ENCODE measurements at places on chromosomes 16 and 17.

DNA sequence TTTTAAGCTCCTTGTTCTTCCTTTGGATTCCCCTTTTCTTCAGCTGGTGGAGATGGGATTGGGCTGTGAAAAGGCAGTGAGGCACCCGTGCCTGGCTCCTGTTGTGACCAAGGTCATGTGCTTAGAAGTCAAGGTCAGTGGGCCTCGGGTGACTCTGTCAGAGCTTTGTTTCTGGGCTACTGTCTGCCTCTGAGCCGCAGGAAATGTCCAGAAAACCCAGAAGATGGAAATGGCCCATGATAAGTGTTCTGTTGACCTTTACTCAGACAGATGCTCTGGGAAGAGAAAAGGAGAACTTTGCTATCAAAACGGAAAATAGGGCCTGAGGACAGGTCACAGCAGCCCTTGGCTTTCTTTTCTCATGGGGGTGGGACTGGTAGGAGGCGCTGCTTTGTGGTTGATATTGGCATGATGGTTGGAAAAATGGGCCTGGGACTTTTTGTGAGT is 2.9 kb downstream of the ABCC1 start:
- no peak for DNase-seq

DNA sequence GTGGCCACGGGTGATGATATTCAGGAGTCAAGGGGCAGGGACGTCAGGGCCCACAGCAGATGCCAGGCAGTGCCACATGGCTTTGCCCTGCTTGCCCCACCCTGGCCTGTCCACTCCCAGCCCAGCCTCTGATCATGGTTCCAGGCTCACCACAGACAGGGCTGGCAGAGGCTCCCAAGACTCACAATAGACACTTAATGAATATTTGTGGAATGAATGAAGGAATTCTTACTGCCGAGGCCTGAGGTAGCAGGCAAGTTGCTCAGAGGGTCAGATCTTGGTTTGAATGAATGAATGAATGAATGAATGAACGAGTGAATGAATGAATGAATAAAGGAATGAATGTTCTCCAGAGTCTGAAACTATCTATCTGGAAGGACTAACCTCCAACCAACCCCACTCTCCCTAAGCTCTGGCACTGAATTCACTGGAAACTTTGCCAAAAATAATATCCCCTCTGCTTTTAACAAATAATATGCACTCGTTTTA is 60.9 kb downstream of the RAI1 start:
- no peak for DNase-seq

GRCh38 chr17:39027455-39028035 is 60.3 kb upstream of the FBXO47 start:
- DNase-seq = no peak

DNA sequence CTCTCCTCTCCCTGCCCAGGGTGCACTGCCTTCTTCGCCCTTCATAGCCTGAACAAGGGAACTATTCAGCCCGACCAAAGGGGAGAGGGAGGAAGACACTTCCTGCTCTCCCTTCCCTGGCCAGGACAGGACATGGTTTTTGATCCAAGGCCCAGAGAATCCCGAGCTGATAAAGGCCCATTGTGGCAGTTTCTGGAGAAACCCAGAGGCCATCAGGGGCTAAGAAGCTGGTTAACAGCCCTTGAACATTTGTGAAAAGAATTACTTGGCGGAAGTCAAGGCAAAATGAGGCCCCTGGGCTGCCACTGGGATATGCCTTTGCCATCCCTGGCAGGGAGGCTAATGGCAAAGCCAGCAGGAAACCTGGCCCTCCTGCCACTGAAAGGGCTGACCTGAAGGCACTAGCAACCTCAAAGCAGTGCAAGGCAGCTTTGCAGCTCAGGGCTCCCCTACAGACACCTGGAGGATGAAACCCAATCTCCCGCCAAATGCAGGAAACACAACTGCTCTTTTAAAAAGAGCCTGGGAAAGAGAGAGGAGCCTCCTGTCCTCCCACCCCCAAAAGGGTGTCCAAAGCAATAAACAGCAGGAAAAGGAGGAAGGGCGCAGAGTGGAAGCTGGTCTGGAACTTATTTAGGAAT is 12.6 kb downstream of the PHB1 start:
- DNase-seq = no peak

- DNase-seq = no peak
Measured at GRCh38 chr16:85395913-85396878, 216.9 kb upstream of the GSE1 start.

GRCh38 chr17:75630071-75630917 is 2.9 kb upstream of the SMIM5 start:
- DNase-seq = no peak

DNA sequence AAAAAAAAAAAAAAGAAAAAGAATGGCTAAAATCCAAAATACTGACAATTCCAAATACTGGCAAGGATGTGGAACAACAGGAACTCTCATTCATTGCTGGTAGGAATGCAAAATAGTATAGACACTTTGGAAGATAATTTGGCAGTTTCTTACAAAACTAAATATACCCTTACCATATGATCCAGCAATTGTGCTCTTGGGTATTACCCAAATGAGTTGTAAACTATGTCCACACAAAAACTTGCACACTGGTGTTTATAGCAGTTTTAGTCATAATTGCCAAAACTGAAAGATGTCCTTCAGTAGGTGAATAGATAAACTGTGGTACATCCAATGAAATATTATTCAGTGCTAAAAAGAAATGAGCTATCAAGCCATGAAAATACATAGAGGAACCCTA is 8.5 kb upstream of the MEIOC start:
- no peak for DNase-seq

DNA sequence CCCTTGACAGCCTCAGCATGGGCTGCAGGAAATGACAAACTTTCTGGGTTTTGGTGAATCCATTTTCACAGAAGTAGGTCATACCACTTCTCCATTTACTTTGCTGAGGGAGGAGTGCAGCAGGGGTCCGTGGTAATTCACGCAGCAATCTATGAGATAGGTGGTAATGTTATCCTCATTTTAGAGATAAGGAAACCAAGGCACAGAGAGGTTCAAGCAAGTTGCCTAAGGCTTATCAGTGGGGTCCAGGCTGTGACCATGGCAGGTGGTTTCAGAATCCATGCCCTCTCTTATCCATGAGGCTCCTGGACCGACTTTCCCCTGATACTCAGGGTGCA is 12.6 kb downstream of the TBX4 start:
- DNase-seq = no peak

DNA sequence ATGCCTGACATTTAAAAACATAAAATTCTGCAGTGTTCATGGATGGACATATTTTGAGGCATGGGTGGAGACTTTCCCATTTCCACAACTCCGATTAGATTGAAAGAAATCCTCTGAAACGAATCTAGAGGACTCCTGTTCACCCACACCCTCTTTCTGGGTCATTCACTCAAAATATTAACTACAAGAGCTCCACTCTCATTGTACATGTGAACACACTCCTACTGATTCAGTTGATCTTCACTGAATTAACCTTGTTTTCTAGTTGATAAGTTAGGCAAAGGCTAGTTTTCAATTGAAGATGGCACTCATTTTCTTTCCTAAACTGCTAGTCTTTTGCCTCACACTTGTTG is 44.1 kb downstream of the GRB7 start:
- no peak for DNase-seq

DNA sequence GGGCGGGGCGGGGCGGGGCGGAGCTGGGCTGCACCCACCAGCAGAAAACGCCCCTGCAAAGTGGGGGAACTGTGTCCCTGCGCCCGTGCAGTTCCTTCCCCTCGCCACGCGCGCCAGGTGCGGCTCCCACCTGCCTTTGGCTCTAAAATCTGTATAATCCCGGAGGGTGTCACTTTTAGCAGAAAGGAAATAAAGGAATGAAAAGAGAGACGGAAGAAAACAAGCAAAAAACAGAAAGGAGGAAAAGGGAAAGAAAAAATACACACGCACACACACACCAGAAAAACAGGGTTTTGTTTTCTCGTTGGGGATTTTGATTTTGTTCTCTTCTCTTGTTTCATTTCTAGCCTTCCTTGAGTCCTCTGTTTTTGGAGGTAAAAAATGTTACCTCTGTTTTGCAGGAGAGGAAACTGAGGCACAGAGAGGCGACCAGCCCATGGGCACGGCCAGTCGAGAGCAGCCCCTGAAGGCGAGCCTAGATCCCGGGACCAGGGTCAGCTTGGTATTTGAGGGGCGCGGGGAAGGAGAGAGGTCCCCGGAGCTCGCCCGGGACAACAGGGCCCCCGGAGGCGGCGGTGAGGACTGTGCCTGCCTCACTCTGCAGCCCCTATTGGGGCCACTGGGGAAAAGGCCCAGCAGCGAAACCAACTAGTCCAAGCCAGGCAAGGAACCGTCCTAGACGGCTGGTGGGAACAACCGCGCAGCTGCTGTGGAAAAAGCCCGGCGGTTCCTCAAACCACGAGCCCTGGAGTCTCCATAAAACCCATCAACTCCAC is 594 bp upstream of the CARHSP1 start:
- DNase-seq = peak; percentile 56

DNA sequence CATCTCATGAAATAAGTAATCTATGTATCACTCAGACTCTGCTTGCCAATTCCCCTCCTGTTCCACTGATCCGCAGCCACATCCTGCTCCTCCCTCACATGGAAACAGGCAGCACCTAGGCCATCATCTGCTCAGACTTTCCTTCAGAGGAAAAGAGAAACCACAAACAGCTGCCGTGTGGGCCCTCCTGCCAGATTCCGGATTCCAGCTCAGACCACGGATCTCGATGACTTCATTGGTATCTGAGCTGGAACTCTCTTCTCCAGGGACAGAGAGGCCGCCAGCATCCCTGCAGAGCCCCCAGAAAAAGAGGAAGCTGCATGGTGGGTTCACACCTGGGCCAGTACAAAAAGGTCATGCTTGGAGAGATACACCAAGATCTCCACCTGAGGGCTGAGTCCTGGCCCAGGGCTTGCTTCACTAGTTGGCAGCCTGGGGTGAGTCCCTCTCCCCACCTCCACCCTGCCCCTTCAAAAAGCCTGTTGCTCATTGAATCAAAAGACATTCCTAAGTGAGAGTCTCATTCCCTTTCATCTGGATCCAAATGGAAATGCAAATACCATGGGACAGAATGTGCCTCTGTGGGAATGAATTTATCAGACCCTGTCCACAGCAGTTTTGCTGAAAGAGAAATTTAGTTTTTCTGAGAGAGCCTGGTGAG is 47.2 kb downstream of the HOXB1 start:
- peak; percentile 25 for DNase-seq

GRCh38 chr17:50059256-50059655 is 3.3 kb downstream of the ITGA3 start:
- DNase-seq = no peak

GRCh38 chr16:79393127-79393526 is 207.4 kb downstream of the MAF start:
- DNase-seq = no peak

GRCh38 chr17:38558728-38559050 is 47.1 kb downstream of the SRCIN1 start:
- no peak for DNase-seq

GRCh38 chr16:57619133-57619605 is 9.3 kb upstream of the ADGRG1 start:
- no peak for DNase-seq

DNA sequence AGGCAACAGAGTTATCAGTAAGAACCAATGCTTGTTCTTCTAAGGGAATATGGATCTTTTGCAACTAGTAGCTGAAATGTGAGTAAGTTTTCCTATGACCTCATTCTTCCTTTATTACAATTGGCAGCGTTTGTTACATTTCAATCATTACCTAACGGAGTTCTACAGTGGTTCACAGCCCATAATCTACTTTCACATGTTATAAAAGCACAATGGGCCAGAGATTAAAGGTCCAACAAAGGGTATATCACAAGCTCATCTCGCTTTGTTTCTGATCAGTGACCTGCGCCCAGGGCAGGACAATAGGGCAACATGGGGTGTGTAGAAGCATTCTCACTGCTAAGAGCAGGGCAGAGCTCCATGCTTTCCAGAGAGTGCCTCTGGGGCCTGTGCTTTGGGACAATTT is 279.9 kb upstream of the DYNLRB2 start:
- DNase-seq = no peak

DNA sequence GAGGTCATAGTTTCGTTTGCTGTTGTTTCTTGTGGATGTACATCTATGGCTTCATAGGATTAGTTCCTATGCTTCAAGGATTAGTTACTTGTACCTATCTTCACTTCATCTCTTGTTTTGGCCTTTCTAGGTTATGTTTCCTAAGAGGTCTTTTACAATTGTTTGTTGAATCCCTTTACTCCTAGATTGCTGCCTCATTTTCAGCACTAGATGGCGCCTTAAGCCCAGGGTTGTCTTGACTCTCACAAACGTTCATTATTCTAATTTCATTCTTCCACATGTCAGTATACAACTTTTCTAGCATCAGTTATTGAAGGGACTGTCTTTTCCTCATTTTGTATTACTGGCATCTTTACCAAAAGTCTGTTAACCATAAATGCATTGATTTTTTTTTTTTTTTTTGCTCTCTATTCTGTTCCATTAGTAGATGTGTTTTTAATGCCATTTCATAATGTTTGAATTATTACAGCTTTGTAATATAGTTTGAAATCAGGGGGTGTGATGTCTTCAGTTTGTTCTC is 45.0 kb upstream of the NACA2 start:
- DNase-seq = peak; percentile 16

DNA sequence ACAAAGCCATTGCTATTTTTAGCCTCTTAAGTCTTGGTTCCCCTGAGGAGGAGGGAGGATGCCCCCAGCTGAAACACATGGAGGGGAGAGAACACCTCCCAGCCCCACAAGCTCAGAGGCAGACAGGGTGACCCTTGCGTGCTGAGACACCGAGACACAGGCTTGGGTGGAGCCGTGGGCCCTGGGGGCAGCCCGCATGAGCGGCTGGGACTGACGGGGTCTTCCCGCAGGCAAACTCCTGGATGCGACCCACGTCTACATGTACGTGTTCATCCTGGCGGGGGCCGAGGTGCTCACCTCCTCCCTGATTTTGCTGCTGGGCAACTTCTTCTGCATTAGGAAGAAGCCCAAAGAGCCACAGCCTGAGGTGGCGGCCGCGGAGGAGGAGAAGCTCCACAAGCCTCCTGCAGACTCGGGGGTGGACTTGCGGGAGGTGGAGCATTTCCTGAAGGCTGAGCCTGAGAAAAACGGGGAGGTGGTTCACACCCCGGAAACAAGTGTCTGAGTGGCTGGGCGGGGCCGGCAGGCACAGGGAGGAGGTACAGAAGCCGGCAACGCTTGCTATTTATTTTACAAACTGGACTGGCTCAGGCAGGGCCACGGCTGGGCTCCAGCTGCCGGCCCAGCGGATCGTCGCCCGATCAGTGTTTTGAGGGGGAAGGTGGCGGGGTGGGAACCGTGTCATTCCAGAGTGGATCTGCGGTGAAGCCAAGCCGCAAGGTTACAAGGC is 9.8 kb downstream of the SLC16A3 start:
- DNase-seq = peak; percentile 94

DNA sequence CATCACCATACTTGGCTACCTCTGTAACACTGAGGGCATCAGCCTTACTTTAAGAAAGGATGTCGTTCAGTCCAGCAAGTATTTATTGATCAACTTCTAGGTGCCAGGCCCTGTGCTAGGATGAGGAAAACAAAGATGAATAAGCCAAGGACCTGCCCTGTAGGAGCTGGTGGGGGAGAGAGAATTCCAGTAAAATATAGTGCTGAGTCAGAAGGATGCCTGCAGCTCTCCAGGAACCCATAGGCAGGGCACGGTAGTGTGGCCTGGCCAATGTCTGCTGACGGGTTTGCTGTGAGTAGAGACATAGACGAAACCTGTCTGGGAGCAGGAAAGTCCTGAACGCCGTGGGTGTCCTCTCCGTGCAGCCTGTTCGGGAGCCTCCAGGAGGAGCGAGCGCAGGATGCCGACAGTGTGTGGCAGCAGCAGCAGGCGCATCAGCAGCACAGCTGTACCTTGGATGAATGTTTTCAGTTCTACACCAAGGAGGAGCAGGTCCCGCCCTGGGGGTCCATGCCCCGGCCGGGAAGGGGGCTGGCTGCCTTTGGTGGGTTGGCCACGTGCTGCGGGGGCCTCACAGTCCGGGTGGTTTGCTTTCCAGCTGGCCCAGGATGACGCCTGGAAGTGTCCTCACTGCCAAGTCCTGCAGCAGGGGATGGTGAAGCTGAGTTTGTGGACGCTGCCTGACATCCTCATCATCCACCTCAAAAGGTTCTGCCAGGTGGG is 55.6 kb downstream of the USP43 start:
- no peak for DNase-seq
